SK-MEL-5 (cell line): ENCODE measurements at places on chromosomes 6 and 20. TPM values are rescaled to one million over a fixed set of nuclear protein-coding genes. Genes with fewer than 3 reads are reported as not detected.

OXT gene
- not detected in 2 replicates for total RNA-seq

DNA sequence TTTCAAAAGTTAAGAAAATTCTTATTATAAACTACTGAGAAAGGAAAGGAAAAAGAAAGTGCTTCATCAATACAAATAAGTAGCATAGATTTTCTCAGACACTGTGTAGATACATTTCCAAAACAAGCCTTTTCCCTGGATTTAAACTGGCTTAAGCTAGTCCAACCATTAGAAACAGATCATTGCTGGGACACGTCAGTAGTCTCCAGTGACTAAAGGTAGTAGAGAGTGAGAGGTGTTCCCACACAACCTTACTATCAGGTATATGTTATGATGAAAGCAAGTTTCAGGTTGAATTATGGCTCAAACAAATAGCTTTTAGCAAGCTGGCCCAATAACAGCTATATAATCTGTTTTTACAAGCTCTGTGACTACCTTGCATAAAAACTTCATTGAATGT, 47.3 kb upstream of the SLC2A12 start:
- DNase-seq, result no peak

DNA sequence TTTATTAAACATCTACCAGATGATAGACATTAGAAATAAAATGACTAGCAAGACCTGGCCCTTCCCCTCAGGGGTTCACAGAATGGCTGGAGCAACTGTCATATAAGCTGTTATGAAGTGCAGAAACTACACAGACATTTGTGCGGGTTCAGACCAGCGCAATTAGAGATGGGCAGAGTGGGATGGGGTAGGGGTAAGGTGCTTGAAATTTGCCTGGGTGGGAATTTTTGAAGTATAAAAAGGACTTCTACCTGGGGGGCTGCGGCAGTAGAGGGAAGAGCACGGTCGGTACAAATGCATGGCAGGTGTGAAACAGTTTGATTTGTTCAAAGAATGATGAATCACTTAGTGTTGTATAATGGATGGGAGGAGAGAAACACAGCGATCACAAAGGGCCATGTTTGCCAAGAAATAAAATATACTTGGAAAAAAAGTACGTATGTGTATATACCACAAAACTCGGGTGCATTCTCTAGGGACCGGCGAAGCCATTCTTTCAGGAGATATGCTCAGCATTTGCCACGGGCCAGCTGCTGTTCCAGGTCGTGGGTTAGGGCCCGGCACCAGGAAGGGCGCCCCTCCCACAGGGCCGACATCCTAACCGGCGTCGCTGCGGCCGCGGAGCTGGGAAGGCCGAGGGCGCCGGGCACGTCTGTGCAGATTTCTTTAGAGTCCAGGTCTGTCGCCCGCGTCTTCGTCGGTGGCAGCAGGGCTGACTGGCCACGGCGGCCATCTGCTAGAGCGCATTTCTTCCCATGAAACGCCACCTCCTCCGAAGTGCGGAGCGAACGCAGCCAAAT, 809 bp upstream of the NOL7 start:
- peak; percentile 53 for DNase-seq

DNA sequence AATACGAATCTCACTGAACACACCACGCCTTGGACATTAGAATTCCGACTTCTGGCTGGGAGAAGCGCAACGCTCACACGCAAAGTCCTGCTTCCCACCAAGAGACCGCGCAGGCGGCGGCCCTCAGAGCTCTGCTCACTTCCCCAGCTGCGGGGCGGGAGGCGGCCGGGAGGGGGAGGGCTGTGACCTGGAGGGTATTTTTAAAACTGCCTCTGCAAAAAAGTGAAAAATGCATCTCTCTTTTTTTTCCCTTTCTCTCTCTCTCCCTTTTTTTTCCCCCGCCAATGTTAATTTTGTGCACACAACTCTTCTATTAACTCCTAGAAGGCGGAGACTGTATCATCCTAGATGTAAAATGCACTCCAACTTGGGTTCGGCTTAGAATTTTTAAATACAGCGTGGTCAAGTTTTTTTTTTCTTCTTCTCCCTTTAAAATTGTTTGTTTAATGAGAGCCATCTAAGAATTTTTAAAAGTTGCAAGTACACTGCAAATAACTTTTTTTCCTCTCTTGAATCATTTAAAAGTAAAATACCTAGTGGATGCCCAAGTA, 66.4 kb downstream of the STX11 start:
- no peak for DNase-seq

- DNase-seq, result no peak
Measured at GRCh38 chr20:37142708-37143107, 36.4 kb upstream of the RPN2 start.
